ENCODE measurements at places on chromosomes 5 and 9.

DNA sequence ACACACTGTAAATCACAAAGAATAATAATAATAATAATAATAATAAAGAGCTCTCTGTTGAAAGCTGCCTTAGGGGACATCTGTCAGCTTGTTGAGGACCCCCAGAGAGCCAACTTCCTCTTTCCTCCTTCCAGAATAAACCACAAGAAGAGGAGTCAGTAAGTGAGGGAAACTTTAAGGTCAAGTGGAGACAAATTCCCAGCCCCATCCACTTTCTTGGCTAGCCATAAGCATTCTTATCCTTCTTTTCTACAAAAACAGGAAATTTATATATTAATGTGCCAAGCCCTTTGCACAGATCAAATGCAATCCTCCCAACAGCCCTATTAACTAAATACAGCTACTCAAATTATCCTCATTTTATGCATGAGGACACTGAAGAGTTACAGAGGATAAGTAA lies 9.4 kb upstream of the C5orf58 start:
- no peak for DNase-seq

- no peak for DNase-seq
These were observed 326.1 kb downstream of the PLK2 start for GRCh38 chr5:58133631-58134296.

GRCh38 chr5:172554562-172554961 lies 86.5 kb upstream of the NEURL1B start:
- DNase-seq: no peak

GRCh38 chr9:12740845-12741244 lies 34.0 kb upstream of the LURAP1L start:
- no peak for DNase-seq

GRCh38 chr9:36991516-36992134 lies 42.4 kb downstream of the PAX5 start:
- DNase-seq: no peak

DNA sequence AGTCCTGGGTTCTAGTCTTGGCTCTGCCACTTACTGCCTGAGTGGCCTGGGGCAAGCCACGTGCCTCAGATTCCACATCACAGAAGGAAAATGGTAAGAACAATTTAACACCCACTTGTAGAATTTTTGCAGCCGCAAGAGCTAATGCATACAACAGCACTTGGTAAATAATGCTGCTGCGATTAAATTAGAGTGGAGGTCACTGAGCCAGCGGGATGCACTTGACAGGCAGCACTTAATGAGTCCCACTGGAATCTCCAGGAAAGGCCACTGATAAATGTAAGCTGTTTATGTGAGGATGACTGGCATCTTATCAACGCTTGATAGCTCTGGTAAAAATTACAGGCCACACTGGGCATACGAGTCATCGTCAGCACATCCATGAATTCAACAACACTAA lies 59.4 kb upstream of the UBTD2 start:
- no peak for DNase-seq

DNA sequence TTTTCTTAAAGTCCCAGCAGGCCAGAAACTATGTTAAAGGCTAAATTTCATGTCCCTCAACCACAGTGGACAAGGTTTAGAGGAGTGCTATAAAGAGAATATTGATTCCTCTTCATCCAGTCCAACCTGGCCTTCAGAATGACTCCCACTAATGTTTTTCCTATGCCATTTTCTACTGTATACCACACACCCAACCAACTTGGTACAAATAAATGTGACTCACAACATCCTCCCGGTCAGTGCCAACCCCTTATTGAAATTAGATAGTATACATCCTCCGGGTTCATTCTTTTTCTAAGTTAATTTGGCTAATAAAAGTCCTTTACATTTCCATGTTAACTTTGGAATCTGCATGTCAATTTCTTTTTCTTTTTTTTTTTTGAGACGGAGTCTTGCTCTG lies 215.1 kb downstream of the TSSK1B start:
- DNase-seq: no peak

DNA sequence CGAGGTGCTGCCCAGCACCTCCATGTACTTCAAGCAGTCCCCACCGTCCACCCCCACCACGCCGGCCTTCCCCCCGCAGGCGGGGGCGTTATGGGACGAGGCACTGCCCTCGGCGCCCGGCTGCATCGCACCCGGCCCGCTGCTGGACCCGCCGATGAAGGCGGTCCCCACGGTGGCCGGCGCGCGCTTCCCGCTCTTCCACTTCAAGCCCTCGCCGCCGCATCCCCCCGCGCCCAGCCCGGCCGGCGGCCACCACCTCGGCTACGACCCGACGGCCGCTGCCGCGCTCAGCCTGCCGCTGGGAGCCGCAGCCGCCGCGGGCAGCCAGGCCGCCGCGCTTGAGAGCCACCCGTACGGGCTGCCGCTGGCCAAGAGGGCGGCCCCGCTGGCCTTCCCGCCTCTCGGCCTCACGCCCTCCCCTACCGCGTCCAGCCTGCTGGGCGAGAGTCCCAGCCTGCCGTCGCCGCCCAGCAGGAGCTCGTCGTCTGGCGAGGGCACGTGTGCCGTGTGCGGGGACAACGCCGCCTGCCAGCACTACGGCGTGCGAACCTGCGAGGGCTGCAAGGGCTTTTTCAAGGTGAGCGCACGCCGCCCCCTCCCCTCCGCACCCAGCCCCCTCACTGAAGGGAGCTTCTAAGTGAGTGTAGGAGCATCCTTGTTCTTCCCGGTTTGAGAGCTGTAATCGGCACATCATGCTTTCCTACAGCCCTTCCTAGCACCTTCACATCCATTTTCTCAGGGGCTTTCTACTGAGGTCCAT lies 6.9 kb downstream of the NR4A3 start:
- DNase-seq: no peak

DNA sequence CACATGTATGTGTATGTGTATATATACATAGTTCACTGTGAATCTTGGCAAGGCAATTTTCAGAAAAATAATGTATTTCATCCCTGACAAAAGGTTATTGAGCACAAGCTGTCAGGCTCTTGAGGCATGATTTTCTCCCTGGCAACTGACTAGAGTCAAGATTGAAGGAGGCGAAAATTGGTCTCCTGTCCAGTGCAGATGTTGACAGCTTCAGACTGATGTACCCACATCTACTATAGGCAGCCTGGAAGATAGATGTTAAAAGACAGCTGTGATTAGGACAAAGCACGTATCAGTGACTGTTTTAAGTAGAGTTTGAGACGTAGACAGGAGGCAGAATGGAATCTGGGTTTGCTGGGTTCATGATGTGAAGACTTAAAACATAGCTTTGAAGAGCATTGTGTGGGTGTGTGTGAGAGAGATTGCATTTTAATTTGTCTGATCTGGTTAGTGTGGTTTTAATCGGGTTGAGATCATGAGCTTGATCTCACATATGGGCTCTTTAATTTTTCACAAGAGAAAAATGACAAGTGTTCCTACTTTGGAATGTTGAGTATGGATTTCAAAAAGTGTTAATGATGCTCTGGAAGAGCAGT lies 39.1 kb downstream of the CTNNA1 start:
- no peak for DNase-seq

DNA sequence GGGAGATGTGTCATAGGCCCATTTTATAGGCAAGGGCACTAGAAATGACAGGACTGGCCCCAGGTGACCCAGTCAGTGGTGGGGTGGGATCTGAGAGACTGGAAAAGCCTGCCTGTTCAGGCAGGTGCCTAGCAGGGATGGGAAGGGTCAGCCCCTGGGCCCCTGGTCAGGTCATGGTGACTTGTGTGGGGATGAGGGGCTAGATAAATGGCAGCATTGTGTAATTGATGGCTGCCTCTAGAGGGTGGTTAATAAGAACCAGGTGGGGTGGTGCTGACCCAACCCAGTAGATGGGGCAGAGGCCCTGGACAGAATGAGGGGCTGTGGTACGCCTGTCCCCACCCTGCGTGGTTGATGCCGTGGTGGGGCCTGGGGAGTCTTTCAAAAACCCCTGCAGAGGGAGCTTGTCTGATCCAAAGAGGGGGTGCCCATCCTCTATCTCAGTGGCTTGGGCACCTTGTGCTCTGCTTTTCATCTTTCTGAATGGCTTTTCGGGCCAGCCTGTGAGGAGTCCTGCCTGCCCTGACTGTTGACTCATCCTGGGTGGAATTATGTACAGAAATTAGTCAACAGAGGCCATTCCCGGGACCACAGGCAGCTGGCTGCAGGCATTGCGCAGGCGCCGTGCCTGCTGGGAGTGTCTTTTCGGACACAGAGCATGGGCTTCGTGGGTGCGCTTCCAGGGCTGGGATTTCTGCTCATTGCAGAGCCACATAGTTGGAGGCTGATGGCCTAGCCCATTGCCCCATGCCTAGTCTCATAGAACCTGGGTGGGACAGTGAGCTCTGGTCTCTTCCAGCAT lies 93.6 kb upstream of the PITX1 start:
- no peak for DNase-seq

DNA sequence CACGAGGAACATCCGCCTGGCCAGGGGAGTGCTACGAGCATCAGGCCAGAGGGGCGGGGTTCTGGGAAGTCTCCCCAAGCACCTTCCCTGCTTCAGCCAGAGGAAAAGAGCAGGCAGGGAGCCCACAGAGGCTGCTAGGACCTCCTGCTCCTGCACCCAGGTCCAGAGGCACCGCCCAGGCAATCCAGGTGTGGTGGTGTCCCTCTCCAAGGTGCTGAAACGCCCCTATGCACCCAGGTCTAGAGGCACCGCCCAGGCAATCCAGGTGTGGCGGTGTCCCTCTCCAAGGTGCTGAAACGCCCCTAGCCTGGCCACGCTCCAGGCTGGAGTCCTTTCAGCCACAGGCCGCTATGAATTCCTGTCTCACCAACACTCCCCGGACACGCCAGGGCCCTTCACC lies 10.7 kb upstream of the UBAC1 start:
- DNase-seq: no peak

GRCh38 chr5:73902327-73903051 lies 276.5 kb downstream of the ARHGEF28 start:
- DNase-seq: no peak

- no peak for DNase-seq
These were observed 275.9 kb upstream of the WWC1 start for GRCh38 chr5:168015506-168015905.

DNA sequence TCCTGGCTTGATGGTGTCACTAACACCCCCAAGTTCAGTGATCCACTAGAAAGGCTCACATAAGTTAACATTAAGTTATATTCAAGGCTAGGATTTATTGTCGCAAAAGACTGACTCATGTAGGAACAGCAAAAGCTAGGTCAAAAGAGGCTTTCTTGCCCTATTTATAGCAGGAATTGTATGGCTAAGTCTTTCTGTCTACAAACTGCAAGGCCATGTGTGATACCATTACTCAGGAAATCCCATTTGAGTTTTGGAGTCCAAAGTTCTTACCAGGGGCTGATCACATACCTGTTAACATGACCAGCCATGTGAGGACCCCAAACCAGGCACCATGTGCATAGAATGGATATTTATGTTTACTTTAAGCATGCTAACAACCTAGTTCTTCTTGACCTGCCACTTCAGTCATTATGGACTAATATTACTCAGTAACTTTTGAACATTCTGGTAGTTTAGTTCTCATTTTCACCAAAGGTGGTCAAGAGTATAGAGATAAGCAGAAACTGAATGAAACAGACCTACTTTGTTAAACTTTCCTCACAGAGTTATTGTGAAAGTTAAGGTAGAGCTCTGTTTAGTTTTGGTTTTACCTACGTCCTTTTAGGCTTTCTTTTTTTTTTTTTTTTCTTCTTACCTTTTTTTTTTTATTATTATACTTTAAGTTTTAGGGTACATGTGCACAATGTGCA lies 281.1 kb downstream of the FER start:
- no peak for DNase-seq

- DNase-seq: no peak
These were observed 423.6 kb downstream of the IRX1 start for GRCh38 chr5:4019009-4019769.

DNA sequence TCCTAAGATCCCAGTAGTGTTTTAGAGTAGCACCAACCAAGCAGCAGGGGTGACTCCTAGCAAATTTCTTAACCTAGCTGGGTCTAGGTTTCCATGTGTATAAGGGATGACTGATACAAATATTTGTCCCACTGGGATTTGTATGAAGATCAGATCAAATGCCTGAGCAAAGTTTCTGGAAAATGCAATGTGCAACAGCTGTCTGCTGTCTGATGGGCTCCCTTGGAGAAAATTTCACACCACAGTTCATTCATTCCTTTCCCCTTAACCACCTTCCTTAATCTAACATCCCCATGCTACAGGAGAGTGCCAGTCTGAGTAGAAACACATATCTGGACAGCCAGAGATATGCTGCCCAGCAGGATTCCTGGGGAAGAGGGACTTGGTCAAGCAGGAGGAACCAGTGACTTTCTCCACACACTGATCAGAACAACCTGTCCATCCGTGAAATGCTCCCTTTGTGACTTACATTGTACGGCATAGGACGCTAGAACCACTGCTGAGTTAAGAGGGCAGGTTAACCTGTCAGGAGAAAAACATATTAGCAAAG lies 53.3 kb downstream of the PTPN3 start:
- DNase-seq: no peak

- no peak for DNase-seq
These were observed 58.3 kb upstream of the SEMA6A start for GRCh38 chr5:116632890-116633289.

- DNase-seq: no peak
These were observed 11.2 kb upstream of the CFAP95 start for GRCh38 chr9:69809304-69809863.

DNA sequence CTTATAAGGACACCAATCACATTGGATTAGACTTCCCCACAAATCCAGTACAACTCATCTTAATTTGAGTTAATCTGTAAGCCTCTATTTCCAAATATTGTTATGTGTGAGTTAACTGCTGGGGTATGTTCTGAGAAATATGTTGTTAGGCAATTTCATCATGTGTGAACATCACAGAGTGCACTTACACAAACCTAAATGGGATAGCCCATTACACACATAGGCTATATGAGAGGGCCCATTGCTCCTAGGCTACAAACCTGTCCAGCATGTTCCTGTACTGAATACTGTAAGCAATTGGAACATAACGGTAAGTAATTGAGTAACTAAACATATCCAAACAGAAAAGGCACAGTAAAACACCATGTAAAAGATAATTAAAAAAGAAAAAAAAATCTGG lies 19.1 kb upstream of the ARSI start:
- no peak for DNase-seq

All from bone marrow (tissue), 2 donors.